NCI-H774 (cell line): ENCODE measurements at places on chromosomes 16 and 17.

DNA sequence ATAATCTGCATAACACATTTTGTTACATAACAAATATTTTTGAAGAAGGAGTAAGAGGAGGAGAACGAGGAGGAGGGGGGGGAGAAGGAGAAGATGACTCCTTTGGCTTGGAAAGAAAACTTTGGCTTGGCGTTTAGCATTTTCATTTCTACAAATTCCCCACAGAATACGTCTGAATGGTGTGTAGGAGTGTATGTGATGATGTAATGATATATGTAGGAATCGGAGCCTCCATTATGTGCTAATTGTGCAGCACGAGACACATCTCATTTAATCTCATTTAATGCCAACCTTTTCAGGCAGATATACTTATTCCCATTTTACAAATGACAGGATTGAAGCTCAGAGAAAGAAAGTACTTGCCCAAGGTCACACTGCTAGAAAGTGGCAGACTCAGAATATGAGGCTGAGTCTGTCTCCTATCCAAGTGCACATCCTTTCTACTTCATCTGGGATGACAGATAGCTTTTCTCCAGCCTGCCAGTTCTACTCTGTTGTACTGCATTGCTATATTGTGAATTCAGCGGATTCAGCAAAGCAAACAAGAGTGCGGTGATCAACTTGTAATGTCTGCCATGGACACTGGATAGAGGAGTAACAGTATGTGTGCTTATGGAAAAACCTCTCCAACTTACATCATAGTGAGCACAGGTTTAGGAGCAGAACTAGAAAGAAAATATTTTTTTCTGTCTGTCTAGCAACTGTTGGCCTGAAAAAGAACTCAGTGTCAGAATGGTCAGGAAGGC, 10.4 kb upstream of the SLC47A2 start:
- no peak for DNase-seq

DNA sequence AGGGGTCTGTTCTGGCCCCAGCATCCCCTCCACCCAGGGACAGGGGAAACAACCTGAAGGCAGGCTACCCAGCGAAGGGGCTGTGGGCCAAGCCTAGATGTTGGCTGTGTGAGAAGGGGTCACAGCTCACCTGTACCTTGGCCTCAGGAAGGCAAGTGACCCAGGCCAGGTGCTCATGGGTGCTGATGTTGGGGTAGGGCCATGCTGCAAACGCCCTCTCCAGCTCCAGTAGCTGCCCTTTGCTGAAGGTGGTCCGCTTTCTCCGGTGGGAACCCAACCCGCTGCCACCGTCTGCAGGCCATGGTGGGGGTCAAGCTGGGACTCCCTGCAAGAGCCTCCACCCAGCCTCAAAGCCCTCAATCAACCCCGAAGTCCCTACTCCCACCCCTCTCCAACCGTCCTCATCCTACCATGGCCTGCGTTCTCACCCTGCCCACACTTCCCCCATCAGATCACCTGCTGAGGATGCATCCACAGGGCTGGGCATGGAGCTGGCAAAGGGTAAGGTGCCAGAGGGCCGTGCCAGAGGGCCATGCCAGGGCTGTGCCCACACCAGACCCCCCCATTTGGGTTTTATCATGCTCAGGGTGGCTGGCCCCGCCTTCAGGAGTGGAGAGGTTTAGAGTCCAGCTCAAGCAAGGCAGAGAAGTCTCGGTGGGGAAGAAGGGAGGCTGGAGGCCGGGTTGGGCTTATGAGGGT, at the start of gene SEBOX:
TSS of gene SEBOX (minus strand) at position 535 of the 699 bp plus-strand sequence. CDS start at position 487, 48 bp downstream.
- no peak for DNase-seq

DNA sequence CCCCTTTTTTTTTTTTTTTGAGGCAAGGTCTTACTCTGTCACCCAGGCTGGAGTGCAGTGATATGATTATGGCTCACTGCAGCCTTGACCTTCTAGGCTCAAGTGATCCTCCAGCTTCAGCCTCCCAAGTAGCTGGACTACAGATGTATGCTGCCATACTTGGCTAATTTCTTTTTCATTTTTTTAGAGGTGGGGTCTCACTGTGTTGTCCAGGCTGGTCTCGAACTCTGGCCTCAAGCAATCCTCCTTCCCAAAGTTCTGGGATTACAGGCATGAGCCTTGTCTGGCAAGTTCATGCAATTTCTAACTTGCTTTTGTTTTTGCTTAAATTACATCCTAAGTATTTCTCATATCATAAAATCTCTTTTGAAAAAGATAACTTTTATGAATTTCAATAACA, 33.8 kb upstream of the NFAT5 start:
- no peak for DNase-seq

- DNase-seq = no peak
These were observed 136.9 kb downstream of the BANP start for GRCh38 chr16:88088161-88088581.

- no peak for DNase-seq
These were observed 21.5 kb downstream of the USP22 start for GRCh38 chr17:21021208-21021803.

DNA sequence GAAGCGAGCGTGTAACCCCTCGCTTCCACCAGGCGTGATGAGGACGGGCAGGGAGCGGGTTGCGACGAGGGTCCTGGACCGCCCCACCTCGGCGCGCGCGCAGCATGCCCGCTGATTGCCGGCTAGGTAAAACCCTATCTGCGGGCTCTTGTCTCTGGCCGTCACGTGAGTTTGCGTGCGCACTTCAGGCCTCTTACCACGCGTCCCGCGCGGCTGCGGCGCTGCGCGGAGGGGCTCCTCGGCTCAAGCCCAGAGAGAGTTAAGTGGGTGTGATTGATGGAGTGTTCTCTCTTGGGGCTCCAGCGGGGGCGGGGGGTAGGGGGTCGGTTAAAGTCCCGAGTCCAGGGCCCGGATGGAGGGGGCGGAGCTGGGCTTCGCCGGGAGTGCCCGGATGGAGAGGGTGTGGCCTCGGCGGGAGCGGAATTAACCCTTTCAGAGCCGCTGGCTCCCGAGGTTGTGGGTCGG, 7.9 kb downstream of the KDM6B start:
- peak; percentile 56 for DNase-seq

DNA sequence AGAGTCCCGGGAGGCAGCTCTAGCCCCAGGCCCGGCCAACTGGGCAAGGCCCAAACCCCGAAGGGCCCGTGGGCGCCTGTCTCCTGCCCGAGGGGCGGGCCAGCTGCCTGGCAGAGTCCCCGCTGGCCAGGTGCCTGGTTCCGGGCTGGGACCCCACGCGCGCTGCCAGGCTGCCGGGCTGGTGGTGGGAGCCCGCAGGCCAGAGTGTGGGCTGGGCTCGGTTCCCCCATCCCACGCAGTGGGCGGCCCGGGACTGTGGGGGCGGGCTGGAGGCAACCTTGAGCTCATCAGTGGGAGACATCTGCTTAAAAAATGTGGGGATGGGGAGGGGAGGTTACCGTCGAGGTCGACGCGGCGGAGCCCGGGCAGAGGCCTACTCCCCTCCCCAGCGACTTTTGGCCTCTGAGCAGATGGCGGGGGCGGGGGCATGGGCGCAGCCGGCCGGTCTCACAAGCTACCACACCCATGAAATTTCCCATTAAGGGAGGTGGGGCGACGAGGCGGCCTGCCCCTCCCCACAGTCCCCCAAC, 176.4 kb upstream of the GSE1 start:
- DNase-seq = no peak

- peak; percentile 15 for DNase-seq
These were observed 16.5 kb upstream of the ST6GALNAC1 start for GRCh38 chr17:76659928-76660655.
